PC-9 (cell line): ENCODE measurements at places on chromosomes 13 and 19. TPM values are rescaled to one million over a fixed set of nuclear protein-coding genes. Genes with fewer than 3 reads are reported as not detected.

CLEC17A gene
- not detected in 2 replicates for total RNA-seq

PCSK4 gene
- total RNA-seq: 18.6 and 27.3 TPM in 2 replicates

GRCh38 chr19:32018014-32018413, 327.4 kb upstream of the ZNF507 start:
- no peak for DNase-seq

GRCh38 chr19:17172624-17173345, 42.4 kb upstream of the USE1 start:
- peak; percentile 19 for DNase-seq
